SW 1271 (cell line): ENCODE measurements at places on chromosomes 7 and 10.

DNA sequence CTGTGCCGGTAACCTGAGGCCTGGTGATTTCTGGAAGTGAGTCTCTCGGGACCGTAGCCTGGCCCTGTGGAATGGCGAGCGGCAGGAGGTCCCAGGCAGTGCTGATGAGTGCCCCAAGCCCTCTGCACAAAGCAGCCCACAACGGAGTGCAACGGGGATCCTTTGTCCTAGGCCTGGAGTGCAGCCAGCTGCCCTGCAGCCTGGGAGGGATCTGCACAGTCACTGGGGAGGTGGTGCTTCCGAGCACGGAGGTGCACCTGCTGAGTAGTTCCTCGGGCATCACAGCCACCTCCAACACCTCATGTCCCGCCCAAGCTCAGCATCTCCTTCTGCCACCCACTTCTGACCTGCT, 162.8 kb upstream of the ZMIZ1 start:
- DNase-seq, result no peak

DNA sequence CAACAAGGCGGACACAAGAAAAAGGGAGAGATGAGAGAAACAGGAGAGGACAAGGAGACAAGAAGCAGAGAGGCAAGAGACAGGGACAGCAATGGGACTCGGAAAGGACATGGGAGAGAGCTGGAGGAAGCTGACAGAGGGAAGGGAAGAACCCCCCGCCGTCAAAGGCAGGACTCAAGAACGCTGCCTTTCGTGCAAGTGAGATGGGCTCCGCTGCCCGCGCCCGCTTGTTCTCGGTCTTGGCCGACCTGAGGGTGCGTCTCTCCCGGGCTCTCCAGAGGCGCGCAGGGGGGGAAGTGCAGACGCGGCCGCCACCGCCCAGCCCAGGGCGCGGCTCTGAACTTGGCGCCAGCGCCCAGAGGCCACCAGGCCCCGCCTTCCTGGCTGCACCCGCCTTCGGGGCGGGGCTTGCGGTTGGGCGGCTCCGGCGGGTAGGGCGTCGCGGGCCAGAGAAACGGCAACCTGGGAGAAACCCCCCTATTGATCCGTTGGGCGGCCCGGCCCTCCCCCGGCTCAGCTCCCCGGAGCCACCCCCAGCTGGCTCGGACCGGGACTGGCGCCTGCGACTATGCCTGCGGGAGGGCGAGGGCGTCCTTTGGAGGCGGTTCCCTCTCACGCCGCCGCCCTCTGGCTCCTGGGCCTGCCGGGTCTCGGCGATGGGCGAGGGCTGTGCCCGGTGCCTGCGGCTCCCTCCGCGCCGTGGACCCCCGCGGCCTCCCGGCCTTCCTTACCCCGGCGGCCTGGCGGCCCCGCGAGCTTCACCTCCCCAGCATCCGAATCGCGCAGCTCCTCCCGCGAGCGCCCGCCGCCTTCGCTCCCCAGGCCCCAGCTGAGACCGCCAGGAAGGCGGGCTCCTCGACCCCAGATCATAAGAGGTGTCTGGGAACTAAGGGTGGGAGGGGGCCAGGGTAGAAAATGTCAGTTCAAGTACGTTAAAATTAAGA, 2.2 kb upstream of the ANTXRL start:
- DNase-seq, result peak; percentile 42

DNA sequence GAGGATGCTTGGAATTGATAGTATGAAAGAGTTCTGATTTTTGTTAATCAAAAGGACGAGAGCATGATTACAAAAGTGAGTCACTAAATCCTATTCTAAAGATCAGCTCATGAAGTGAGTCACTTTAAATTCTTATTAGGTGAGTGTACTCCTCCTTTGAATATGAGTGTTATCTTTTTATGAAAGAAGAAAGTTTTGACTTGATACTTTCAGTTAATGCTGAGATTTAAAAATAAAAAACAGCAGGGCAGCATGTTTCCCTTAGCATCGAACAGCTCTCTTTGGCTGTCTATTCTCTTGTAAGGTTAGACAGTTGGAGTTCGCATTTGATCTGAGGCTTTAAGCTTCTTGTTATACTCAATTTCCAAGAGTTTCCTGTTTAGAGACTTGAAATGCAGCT, 222.0 kb downstream of the TWIST1 start:
- peak; percentile 87 for DNase-seq

DNA sequence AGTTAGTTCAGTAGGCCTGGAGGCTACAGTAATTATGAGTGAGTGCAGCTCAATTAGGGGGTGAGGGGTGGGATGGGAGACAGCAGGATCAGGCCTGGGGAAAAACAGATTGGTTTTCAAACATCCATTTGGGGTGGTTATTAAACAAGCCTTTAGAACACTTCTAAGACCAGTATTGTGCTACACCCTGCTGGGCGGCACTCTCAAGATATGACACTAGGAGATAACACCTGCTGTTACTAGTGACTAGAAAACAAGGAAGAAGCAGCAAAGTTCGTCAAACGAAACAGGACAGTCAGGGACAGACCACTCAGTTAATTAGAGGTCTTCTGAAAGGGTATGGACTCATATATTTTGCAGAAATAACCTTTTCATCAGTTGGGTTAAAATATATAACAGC, 353.6 kb downstream of the PTEN start:
- DNase-seq, result no peak

DNA sequence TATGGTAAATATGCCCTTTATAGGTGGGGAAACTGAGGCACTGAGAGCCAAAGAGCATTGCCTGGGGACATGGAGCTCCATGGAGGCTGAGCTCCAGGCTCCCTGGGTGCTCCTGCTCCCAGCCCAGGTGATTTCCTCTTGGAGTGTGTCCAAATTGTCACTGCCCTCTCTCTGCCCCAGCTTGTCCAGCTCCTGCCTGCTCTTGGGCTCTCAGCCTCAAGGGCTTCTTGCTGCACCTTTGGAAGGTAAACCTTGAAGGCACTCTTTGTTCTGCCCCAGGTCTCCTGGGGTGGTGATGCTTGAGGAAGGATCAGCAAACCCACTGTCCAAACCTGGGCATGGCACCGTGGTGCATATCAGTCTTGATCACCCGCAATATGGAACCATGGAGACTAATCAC, 166.1 kb downstream of the RPS24 start:
- DNase-seq, result no peak

DNA sequence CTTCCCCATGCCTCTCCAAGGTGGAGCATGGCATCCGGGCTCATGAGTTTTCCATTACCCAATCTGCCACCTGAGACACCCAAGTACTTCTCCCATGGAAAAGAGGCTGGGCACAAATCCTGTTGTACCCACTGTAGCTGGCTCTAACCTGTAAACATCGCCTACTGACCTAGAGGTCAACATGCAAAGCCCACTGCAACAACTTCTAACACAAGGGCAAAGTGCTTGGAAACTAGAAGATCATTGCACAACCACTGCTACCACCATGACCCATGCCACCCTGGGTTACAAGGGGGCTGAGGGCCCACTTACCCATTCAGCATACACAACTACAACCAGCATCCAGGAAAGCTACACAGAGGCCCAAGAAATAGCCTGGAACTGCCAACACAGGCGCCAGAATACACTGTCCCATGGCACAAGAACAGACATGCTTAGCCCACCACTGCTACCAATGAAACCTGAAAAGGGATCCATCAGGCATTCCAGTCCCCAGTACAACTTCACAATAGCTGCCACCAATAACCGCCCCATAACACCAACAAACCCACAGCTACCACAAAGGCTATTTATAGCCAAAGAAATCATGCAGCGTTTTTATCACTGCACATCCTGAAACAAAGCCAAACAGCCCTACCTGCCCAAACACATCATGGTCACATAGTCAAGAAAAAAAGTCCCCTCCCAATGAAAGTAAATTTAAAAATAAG, 63.4 kb downstream of the RNF32 start:
- DNase-seq, result no peak

DNA sequence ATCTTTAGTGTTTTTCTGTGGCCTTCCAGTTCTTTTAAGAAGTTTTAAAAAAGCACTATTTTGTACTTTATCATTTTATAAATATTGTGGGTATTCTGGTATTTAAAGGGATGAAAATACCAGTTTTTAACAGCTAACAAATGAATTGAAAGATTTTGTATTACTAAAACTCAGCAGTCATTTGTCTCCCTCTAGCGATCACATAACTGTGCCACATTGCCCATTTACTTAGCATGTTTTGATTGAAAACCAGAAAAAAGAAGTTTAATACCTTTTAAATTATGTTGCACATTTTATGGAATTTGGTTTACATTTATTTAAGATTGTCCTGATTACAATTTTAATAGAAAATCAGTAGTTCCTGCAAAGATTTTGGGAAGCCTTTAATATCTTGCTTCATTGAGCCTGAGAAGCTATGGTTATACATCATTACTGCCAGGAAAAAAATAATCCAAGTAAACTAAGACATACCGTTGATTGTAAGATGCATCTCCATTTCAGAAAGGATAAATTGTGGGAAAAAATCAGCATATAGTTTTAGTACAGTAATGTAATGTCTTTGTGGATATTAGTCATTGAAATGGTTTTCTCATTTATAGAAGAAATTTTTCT, 34.9 kb downstream of the TAX1BP1 start:
- peak; percentile 22 for DNase-seq

DNA sequence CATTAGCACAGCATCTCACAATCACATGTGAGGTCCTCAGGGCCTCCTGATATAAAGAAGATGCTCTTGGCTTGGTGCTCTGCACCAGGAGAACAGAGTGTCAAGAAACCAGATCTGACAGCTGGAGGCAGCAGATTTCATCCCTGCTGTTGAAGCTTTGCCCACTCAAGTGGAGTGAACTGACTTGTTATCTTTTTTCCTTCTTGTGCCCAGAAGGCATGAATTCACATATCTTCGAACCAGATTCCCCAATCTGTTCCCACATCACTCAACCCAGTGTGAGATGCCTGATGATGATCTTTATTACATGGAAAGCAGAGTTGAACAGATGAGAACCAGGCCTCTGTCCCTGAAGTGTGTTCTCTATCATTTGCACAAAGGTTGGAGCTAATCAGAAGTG, 521.0 kb downstream of the SORCS1 start:
- DNase-seq, result no peak

GRCh38 chr7:133301444-133301843, 48.6 kb downstream of the EXOC4 start:
- no peak for DNase-seq

GRCh38 chr10:122157451-122157850, 113.6 kb upstream of the BTBD16 start:
- DNase-seq, result no peak
